ENCODE measurements at places on chromosomes 7 and 10. TPM values are rescaled to one million over a fixed set of nuclear protein-coding genes. Genes with fewer than 3 reads are reported as not detected.

DNA sequence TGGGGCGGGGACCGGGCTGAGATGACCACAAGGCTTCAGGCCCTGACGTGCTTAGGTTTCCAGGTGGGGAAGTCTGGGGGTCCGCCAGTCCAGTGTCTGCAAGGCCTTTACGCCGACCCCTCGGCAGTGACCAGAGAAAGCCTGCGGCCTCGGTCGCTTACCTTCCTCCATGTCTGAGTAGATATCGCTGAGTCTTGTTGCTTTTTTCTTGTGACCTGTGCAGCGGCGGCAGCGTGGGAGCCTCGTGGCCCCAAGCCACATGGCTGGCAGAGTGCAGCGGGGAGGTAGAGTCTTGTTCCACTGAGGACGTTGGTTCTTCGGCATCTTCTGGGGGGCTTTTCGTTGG lies 329 bp downstream of the NOLC1 start:
- DNase-seq: peak; percentile 31

DNA sequence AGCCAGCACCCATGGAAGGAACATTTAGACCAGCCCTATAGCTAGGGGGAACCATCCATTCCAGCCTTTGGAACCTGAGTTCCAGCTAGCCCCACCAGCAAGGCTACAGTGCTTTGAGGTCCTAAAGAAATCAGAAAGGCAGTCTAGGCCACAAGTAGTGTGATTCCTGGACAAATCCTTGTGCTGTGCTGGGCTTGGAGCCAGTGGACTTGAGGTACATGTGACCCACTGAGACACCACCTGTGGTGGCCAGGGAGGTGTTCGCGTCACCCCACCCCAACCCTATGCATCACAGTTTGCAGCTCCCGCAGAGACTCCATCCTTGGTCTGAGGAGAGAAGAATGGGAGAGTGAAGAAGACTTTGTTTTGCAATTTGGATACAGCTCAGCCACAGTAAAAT lies 31.8 kb downstream of the ZNF277 start:
- no peak for DNase-seq

DNA sequence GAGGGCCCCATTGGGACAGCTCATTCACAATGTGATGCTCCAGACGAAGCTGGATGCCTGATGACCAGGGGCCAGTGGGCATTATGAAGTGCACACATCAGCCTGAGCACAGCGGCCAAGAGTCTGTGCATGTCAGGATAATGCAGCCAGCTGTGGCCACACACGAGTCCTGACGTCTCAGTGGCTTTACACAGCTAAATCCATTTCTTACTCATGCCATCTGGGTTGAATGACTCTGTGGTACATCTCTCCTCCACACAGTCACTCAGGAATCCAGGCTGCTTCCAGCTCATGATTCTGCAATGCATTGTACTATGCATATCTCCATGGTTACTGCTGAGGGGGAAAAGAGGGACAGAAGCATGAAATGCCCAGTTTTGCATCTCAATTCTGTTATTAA lies 123.6 kb downstream of the PRLHR start:
- DNase-seq: peak; percentile 74

GRCh38 chr10:10796774-10797415 lies 220.8 kb upstream of the CELF2 start:
- no peak for DNase-seq

- peak; percentile 94 for DNase-seq
Measured at GRCh38 chr10:133373174-133374090, at the start of gene ECHS1. TSS of gene ECHS1 (minus strand) at chr10:133373354. CDS start at chr10:133373333, 21 bp downstream.

DNA sequence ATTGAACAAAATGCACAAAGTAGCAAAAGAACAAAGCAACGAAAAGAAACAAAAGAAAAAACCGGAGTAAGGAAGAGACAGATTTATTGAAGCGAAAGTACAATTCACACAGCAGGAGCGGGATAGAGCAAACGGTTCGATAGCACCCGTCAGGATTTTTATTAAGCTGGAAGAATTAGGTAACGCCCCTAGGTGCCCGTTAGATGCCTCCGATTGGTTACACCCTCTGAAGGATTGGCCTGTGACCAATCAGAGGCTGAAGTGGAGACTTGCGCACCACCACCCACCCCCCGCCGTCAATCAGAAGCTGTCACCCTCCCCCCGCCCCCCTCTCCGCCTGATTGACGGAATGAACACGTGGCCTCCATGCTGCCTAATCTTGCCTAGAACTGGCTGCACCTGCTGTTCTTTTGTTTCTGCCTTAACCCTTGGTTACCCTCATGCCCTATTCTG lies 16.8 kb downstream of the OCM2 start:
- no peak for DNase-seq

DNA sequence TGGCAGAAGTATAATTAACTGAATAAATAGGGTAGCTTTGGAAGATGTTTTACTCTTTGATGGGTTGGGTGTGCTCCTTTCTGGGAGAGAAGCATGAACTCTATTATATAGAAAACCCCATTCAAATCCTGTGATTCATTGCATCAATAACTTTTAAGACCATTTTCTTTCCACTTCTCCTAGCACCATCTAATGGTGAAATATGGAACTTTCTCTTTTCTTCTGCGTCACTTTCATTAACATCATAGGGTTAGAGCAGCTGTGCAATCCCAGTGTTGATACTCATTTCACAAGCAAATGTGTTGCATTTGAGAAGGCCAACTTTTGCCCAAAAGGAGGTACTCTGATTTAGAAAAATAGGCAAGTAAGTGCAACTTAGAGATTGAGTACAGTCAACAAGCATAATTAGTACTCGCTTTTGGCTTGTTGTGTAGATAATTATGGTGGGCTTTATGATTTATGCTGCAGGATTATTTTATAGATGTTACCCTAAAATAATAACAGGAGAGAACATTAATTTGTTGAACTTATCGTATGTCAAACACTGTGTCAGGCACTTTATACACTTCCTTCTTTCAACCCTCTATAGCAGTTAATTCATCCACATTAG lies 92.9 kb downstream of the CPED1 start:
- DNase-seq: peak; percentile 53

DNA sequence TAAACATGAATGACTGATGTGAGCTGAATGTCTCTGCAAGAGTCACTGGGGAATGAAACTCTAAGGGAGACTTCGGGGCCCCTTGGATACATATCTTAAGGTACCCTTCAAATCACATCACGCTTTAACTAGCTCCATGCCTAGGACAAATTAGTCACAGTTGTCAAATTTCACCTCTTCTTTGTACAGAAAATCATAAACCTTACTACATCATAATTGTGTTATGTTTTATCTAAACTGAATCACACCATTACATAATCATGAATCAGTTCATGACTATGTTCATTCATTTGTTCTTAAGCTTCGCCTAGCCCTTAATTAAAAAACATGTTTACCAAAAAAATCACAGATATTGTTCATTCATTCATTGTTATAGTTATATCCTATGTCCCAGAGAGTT lies 2.1 kb upstream of the SLC13A1 start:
- no peak for DNase-seq

- DNase-seq: no peak
Measured at GRCh38 chr7:25565002-25565401, 336.7 kb upstream of the NPVF start.

GRCh38 chr10:45279682-45280081 lies 35.7 kb downstream of the OR13A1 start:
- no peak for DNase-seq

- DNase-seq: peak; percentile 61
Measured at GRCh38 chr7:33062023-33062781, at the start of gene NT5C3A. TSS of gene NT5C3A (minus strand) at chr7:33062776. CDS start at chr7:33062705, 71 bp downstream.

- no peak for DNase-seq
Measured at GRCh38 chr10:66629996-66630395, 295.8 kb upstream of the LRRTM3 start.

GRCh38 chr10:828191-828590 lies 103.3 kb downstream of the LARP4B start:
- DNase-seq: no peak

GRCh38 chr10:86087716-86088115 lies 278.9 kb downstream of the GRID1 start:
- no peak for DNase-seq

GRCh38 chr10:18479502-18479901 lies 171.9 kb downstream of the NSUN6 start:
- no peak for DNase-seq

GRCh38 chr10:17064435-17064834 lies 65.2 kb downstream of the CUBN start:
- DNase-seq: no peak

DNA sequence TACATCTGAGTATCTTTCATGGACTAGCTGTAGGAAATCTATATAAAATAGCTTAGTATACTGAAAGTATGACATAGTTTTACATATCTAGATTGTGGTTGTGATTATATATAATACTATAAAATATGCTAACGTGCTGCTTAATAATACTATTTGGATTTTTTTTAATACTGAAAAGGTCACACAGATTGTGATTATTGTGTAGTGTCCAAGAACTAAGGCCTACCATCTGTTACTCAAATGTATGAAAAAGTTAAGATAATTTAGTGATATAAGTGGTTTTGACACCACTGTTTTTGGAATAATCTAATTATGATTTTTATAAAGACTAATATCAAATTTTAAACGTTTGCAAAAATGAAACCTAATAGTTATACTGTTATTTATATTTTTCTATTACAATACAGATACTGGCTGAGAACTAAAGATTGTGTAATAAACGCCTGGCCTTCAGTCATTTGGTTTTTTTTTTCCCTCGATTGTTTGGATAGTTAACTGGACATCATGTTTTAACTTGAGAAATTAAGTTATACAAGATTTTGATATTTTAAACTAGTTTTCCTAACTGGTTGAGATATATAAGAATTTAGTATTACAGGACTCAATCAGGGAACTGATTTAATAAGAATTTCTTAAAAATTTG lies 12.6 kb downstream of the PTEN start:
- DNase-seq: no peak

DNA sequence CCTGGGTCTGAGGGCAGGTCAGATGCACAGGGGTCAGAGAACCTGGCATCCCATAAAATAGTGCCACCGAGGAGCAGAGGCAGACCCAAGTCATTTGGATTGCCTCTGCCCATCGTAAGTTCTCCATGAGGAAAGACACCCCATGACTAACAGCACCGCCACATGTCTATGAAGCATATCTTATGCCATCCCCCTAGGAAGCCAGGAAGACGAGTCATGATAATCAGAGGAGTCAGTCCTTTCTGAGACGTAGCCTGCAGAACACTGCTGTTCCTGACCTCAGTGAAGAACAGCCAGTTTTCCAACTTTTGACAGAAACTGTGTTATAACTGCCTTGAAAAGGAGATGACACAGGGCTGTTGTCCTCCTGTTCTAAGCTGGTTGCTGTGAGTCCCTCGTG lies 51.2 kb downstream of the INSYN2A start:
- DNase-seq: peak; percentile 46

DNA sequence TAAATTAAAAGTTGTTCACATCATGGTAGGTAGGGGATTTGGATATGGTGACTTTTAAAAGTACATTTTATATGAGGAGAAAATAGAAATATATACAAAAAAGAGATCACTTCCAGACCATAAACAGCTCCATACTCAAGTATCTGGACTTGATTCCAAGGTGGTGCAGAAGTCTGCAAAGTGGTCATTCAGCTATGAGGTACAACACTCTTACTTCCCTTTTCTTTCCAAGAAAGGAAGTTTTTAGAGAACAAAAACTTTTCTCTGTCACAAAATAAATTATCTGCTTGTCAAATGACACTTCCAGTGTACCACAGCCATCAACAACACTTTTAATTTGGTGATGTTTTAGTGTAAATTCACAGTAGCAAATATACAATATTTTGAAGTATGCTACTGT lies 1013.5 kb downstream of the GATA3 start:
- no peak for DNase-seq

GRCh38 chr10:93917064-93917391 lies 23.2 kb downstream of the SLC35G1 start:
- no peak for DNase-seq

- peak; percentile 61 for DNase-seq
Measured at GRCh38 chr10:102796407-102797176, 40.6 kb downstream of the CYP17A1 start.

DNA sequence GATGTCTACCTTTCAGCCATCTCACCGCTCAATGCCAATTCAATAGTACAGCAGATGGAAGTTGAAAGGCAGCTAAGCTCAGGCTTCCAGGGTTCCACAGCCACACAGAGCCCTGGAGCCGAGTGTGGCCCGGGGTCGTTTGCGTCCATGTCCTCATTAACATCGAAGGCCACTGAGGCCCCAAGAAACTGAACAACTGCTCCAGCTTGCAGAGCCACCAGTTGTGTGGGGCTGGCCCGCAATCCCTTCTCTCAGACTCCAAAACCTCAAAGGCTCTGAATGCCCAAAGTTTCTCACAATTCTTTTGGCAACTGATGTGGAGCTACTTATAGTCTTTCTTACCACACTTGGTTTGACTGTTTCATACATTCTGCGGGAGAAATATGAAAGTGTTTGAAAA lies 31.1 kb downstream of the NOD1 start:
- no peak for DNase-seq

DNA sequence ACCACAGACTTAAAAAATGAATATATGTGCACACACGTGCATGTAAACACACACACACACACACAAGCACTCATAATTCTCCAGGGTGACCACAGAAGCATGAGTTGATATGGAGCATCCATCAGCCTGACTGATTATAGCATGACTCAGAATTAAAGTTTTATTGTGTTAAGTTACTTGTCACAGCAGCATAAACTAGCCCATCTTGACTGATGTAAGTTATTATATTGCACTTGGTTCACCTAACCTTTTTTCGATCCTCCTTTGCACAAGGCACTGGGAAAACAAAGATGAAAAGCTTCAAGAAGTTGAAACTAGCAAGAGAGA lies 18.8 kb upstream of the SLC35G1 start:
- no peak for DNase-seq

DNA sequence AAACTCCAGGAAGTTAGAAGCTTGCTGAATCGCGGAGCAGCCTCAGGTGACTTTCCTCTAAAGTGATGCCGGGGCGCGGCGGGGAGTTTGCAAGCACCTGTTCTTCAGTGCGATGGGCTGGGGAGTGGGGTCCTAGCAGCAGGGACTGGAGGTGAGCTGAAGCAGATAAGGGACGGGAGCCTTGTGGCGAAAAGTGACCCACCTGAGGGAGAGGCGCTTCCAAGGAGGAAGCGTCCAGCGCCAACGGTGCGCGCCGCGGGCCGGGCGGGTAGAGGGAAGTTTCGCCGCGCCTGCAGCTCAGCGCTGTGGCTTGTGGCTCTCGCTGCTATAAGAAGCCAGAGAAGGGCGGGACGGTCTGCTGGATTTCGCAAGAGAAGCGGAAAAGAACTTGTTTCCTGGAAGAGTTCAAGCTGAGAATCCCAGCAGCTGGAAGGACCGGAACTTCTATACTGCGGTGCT lies at the start of gene STEAP4:
STEAP4 (minus strand) TSS at position 305 of the 459 bp plus-strand sequence. CDS start 22,625 bp downstream, outside the sequence.
- peak; percentile 9 for DNase-seq

- no peak for DNase-seq
Measured at GRCh38 chr7:5572439-5572838, 148.8 kb upstream of the TNRC18 start.

PNLIP gene
- total RNA-seq: not detected

FRA10AC1 gene
- 2.5 TPM for total RNA-seq

PLEKHS1 gene
- not detected for total RNA-seq

INA gene
- 0.46 TPM for total RNA-seq

ANKRD1 gene
- total RNA-seq: 94.4 TPM

DPYSL4 gene
- 6.7 TPM for total RNA-seq

FGFR2 gene
- total RNA-seq: 1.9 TPM

DRGX gene
- not detected for total RNA-seq

LDB3 gene
- total RNA-seq: 0.45 TPM

LRRC61 gene
- 9.7 TPM for total RNA-seq

FOXP2 gene
- total RNA-seq: 1.7 TPM

CPVL gene
- total RNA-seq: 35.4 TPM

SAMD9L gene
- 13.5 TPM for total RNA-seq
